DMS 273 treated with DMSO at 0.1 percent for 48 hours (cell line): ENCODE measurements at places on chromosomes 5 and 9.

DNA sequence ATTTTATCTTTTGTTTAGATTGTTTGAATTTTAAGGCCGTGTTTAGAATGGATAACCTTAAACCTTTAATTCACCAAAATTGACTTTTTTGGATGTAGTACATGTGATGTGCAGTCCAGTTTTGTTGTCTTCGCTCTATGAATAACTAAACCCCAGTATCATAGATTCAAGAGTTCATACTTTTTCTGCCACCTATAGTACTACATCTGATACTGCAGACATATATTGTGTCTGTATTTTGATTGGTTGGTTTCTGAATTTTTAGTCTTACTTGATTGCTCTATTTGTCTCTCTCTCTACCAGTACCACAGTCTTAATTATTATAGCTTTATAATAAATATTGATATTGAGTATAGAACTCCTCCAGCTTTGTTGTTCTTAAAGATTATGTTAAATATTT is 58.1 kb downstream of the PPIP5K2 start:
- DNase-seq = no peak

GRCh38 chr5:59275510-59276324 is 617.8 kb downstream of the PDE4D start:
- DNase-seq = peak; percentile 65

GRCh38 chr5:72209147-72210115 is 102.2 kb downstream of the MAP1B start:
- DNase-seq = peak; percentile 64

DNA sequence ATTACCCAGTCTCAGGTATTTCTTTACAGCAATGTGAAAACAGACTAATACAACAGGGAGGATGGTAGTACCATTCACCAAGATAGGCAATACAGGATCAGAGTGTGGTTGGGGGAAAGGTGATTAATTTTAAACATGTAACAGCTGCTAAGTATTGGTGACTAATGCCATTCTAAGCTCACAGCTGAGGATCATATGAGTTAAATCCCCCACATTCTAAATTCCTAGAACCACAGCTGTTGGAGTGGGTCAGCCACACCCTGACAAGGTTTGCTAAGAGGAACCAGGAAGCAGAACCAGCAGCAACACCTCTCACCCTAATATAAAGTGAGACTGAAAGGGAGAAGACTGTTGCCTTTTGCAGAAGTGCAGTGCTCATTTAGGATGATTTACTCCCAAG is 24.8 kb downstream of the HSPB3 start:
- DNase-seq = no peak

DNA sequence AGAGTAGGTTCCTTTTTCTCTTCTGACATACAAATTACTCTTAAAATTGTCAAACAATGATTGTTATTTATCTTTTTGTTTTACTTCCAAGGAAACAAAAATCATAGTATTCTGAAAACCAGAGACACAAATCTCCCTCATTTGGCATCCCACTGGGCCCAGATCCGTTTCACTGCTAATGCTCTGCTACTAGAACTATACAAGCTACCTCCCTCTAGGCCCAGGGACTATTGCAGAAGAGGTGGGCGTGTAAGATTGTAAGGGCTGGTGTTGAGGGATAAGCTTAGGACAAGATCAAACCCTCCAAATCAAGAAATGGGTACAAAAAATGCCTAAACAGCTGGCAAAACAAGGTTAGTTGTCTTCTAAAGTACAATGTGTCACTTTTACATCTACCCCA is 928.9 kb upstream of the CDH10 start:
- no peak for DNase-seq

GRCh38 chr9:113895526-113895925 is 19.4 kb downstream of the ZNF618 start:
- DNase-seq = no peak

DNA sequence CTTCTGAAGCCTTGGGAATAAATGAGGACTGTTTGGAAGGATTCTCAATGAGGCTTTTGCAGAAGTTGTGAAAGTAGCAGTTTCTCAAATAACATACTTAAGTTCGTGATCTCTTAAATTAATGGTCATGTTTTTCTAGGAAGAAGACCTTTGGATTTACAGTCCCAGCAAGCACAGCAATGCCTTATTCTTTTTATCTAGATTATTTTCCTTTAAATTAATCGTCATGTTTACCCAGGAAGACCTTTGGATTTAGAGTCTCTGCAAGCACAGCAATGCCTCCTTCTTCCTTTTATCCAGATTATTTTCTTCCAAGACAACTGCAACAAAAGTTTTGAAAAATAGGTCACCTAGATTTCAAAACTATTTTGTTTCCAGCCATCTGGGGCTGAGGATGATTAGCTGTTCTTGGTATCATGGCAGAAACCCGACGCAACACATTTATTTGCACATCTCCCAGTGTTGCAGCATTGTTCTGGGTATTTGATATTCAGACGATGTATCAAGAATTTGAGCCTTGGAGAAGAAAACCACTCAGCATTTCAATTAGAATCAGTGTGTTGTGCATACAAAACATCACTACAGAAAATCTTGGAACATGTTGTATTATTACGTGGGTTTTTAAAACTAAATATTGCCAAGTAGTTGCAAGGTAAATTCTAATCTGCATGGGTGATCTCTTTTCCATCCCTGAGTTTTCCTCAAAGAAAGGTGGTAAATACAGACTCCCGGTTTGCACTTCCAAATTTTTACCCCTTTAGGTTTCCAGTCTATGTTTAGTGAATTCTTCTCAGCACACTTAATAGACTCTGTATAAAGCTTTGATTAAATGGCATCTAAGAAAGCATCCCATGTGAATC is 50.9 kb downstream of the JAKMIP2 start:
- DNase-seq = no peak

GRCh38 chr5:1881098-1881572 is 1.6 kb downstream of the IRX4 start:
- DNase-seq = no peak

DNA sequence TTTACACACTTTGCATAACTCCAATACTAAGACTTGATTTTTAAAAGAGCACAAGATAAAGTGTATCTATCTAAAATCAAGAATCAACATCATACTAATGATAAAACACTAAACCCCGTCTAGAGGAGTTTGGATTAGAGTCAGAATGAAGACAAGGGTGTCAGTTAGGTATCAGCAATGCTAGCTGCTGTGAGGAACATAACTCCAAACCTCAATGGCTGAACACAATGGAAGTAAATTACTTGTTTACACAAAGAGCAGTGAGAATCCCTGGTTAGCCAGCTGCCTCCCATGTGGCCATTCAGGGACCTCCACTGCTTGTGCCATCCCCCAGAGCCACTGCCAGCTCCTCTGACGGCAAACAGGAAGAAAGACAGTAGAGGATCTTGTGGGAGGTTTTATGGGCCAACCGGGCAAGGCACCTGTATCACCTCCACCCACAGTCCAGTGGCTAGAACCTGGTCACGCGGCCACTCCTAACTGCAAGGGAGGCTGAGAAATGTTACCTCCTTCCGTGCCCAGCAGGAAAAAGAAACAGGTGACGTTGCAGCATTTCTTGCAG is 24.0 kb upstream of the GRHPR start:
- no peak for DNase-seq

DNA sequence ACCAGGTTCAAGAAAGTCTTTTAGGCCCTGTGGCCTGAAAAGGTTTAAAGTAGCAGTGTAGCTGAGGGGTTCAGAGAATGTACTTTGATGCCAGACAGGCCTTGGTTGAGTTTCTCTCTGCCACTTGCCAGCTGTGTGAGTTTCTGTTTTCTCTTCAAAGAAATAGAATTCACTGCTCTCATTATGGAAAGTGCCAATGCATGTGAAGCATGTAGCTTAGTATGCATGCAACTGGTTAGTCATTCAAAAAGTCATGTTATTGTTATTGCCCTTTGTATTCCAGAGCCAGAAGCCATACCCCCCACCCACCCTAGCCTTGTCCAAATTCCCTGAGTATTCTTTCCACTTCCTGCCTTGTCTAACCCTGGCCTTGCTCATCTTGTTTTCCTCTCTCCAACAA is 101.7 kb downstream of the ADRB2 start:
- DNase-seq = no peak

GRCh38 chr9:97983589-97984187 is 547 bp downstream of the ANP32B start:
- DNase-seq = no peak

DNA sequence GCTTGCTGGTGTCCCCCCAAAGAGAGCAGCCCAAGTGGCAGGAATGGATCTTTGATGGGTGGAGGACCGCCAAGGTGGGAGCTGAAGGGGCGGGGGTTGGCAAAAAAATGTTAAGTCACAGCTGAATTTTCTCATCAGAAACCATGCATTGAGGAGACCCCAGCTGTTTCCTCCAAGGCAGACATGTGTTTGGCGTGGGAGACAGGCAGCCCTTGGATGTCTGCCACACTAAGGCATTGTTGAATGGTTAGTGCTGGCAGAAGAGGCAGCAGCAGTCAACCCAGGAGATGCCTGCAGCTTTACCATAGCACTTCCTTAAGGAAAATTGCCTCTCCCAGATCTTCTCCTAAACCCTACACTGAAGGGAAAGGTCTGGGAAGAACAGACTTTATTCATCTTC is 394.9 kb upstream of the CD180 start:
- DNase-seq = no peak

- DNase-seq = no peak
Measured at GRCh38 chr5:38478166-38478565, 78.3 kb downstream of the LIFR start.

- DNase-seq = no peak
Measured at GRCh38 chr9:79357616-79358015, 214.1 kb upstream of the TLE4 start.

- DNase-seq = no peak
Measured at GRCh38 chr9:35797311-35798109, 6.1 kb downstream of the NPR2 start.

DNA sequence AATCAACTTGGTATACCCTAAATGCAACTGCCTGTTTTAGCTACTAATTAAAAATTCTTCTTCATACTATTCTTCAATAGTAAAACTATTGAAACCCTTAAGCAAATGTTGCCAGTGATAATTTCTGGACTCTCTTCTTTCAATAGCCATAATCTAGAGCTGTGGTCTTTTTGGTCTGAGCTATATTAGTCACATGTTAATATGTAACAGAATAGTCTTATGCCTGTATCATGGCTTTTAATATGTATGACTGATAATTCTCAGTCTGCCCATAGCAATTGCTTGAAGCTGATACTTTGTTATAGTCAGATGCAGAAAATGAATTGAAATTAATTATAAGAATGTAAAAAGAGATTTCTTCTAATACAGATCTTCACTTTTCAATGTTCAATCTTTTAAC is 1871.9 kb upstream of the CDH6 start:
- DNase-seq = no peak

GRCh38 chr9:92474587-92474986 is 7.7 kb downstream of the ASPN start:
- DNase-seq = no peak

DNA sequence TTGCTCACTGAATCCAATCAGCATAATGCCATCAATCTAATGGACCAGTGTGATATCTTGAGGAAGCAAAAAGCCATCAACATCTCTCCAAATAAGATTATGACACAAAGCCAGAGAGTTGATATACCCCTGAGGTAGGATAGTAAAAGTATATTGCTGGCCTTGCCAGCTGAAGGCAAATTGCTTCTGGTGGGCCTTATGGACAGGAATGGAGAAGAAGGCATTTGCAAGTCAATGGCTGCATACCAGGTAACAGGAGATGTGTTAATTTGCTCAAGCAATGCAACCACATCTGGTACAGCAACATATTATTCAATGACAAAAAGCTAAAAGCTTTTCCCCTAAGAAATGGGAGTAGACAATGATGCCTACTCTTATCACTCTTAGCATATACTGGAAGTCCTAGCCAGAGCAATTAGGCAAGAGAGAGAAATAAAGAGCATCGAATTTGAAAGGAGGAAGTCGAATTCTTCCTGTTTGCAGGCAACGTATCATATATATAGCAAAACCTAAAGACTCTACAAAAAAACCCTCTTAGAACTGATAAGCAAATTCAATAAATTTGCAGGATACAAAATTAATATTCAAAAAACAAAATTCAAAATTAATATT is 216.1 kb upstream of the RASA1 start:
- no peak for DNase-seq
